ENCODE measurements at places on chromosomes 3 and 15. TPM values are rescaled to one million over a fixed set of nuclear protein-coding genes. Genes with fewer than 3 reads are reported as not detected.

DNA sequence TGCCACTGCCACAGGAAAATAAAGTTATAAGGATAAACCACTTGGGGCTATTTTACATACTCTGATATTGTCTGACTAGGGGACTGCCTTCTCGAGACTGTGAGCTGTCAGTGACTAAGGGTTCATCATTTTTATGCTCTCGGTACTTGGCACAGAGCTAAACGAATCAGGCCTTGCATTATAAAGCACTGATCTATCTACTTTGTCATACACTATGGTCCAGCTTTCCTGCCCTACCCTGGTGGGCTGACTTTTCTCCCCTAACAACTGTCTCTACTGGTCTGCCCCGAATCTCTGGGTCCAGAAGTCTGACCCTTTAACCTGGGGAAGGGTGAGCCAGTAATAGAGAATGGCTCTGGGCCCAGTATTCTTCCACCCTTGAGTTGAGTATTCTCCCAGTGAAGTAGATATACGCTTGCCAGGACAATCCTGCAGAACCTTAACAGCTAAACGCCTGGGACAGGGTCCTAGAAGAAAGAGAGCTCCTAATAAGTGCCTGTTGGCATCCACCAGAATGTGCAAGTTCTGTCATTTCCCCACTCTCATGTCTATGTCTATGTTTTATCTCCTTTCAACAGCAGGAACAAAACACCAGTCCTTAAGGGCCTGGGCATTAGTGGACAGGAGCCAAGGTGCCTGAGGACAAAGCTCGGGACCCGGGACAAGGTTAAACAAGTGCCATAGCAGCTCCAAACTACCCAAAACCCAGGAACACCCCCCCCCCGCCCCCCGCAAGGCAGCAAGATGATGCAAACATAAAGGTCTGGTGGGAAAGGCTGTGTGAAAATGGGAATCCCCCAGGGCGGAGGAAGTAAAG, 1.2 kb downstream of the LARP6 start:
- DNase-seq: no peak

- DNase-seq: no peak
Measured at GRCh38 chr3:170692720-170693119, 106.8 kb upstream of the SLC7A14 start.

GRCh38 chr3:195059006-195059350, 212.0 kb downstream of the XXYLT1 start:
- DNase-seq: peak; percentile 90

GRCh38 chr3:123276346-123277006, 74.7 kb downstream of the SEC22A start:
- DNase-seq: no peak

Gene SHISA5
- total RNA-seq: 133 TPM

- no peak for DNase-seq
Measured at GRCh38 chr15:75702436-75702835, 10.2 kb downstream of the CSPG4 start.

Gene DZIP1L
- total RNA-seq: 4.6 TPM

DNA sequence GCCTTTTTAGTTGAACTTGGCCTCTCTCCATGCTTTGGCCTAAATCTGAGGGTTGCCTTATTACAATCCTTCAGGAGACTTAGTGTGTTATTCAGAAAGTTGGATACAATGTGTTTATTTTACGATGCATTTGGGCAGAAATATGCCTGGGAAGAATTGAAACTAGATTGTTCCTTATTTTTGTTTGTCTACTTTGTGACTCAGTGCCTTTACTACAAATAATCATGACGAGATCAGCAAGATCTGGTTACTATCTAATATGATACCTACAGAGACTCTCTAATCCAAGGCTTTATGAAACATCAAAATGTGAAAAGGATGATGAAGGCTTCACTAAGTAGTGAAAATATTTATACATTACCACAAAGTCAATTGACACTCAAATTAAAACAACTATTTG, 82.2 kb downstream of the RBMS3 start:
- DNase-seq: no peak

Gene IL17RD
- 0.51 TPM for total RNA-seq

DNA sequence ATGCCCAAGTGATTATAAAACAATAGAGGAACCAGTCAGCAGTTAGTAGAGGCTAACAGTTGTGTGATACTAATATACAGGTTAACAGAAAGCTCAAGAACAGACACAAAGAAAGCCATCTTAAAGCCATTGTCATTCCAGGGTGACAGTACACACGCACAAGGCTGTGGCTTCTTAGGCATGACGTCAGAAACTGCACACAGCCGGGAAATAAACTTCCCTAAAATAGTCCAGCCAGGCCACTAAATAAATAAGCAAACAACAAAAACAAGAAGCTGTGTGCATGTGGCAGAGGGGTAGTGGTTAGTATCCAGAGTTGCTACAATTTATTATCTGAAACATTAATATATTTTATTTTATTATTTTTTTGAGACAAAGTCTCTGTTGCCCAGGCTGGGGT, 49.8 kb downstream of the PPCDC start:
- no peak for DNase-seq

GRCh38 chr3:53808496-53808895, 37.7 kb downstream of the CHDH start:
- no peak for DNase-seq

GRCh38 chr3:66376568-66376967, 124.3 kb downstream of the LRIG1 start:
- DNase-seq: peak; percentile 80

Gene TMEM42
- total RNA-seq: 9.2 TPM

DNA sequence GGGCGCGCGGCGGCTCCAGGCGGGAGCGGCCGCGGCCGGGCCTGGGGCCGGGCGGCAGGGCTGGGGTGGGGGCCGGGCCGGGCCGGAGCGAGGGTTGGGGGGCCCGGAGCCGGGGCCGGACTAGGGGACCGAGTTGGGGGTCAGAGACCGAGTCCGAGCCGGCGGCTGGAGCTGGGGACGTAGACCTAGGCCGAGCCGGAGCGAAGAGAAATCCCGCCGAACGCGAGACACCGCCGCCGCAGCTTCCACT, 37.3 kb downstream of the HMCES start:
- no peak for DNase-seq

Gene GRAMD2A
- total RNA-seq: 0.17 TPM

Gene CAMK2N2
- total RNA-seq: not detected

- no peak for DNase-seq
Measured at GRCh38 chr3:188670446-188670845, 501.3 kb upstream of the TPRG1 start.

DNA sequence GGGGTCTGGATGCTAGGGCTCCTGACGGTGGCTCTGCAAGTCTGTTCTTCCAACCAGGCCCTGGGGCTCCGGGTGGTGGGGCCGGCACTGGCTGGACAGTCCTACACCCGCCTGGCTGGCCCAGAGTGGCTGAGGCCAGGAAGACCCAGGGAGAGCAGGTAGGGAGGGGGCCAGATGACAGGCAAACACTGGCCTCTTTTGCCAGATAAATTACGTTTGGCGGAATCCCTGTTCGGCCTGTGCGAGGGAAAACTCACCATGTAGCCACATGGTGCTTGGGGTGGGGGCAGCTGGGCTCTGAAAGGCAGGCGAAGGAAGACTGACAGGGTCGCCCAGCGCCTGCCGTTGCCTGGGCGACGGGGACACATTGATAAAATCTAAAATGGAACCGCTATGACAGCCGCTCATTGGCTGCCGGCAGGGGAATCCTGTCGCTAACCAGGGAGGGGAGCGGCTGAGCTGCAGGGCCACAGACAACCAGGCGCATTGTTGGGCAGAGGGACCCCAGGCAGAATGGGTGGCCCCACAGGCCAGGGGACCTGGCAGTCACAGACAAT, 30.4 kb downstream of the IQSEC1 start:
- DNase-seq: no peak

Gene DLEC1
- under 0.01 TPM for total RNA-seq

Gene FGF7
- under 0.01 TPM for total RNA-seq

- DNase-seq: no peak
Measured at GRCh38 chr3:47348411-47349154, 32.2 kb upstream of the PTPN23 start.

GRCh38 chr15:58298879-58299850, 132.6 kb upstream of the LIPC start:
- DNase-seq: no peak

- peak; percentile 91 for DNase-seq
Measured at GRCh38 chr3:136106101-136106500, 90.0 kb downstream of the MSL2 start.

DNA sequence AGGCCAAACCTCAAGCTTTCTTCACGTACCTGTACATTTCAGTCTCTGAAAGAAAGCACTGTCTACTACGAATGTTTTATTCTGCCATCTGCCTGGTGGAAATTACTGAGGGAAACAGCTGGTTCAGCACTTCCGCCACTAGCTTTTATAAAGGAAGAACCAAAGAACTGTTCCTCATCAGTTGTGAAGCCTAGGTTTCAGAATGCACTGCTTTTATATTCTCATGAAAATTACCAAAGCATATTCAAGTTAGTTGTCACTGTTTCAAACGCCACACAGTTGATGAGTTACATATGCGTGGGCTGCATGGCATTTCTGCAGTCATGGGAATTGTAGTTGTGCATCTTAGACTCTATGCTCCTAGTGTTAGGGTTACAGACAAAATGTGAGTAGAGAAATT, 21.5 kb upstream of the ZBTB38 start:
- DNase-seq: no peak

Gene GOLGA8Q
- 0.85 TPM for total RNA-seq

GRCh38 chr3:132681421-132681820, 21.3 kb downstream of the UBA5 start:
- no peak for DNase-seq

- DNase-seq: peak; percentile 73
Measured at GRCh38 chr3:53166781-53167291, 5.8 kb downstream of the PRKCD start.

DNA sequence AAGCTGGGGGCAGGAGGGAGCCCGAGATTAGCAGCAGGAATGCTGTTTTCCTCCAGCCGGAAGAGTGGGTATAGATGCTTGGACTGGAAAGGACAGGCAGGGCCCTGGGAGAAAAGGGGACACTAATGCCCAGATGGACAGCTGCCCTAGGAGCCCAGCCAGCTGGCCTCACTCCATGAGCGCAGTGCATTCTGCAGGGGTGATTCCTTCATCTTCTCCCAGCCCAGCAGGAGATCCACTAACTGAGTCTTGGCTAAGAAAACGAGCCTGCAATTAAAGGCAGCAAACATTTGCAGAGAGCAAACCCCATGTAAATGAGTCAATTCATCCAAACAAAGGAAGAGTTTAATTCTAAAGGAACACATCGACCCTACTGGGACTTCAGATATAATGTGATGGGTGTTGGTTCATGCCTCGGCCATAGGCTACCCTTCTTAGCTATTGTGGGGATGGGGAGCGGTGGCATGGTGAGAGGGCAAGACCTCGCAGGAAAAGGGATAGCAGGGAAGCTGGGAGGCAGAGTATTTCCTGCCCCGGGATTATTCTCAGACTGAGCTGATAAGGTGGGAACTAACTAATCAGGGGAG, 13.3 kb upstream of the MINAR1 start:
- no peak for DNase-seq

GRCh38 chr3:24004171-24004938, 59.3 kb downstream of the NR1D2 start:
- DNase-seq: no peak

DNA sequence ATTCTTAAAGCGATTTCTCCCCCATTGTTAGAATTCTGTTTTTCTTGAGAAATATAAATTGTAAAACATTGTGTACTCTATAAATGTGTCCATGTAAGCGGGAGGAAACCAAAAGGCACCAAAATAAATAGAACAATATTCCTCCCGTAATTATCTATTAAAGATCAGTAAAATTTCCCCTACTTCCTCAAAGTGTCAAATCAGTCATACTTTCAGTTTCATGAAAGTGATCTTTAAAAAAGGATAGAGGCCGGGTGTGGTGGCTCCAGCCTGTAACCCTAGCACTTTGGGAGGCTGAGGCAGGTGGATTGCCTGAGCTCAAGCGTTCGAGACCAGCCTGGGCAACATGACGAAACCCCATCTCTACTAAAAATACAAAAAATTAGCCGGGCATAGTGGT, 278.9 kb downstream of the MECOM start:
- no peak for DNase-seq

DNA sequence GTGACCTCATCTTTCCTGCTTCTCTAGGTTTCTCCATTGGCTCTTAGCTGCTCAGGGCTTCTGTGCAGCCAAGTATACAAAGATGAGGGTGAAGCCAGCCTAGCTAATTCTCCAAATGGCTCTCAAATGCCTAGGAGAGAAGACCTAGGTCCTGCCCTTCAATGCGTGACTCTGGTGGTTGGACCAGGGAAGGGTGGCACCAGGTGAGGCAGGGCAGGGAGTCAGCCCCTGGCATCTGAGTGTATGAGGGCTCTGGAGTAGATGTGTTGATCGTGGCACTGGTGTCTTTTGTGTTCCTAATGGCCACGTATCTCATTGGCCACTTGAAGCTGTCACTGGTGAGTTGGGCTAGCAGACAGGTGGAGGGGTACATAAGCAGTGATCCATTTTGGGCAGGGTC, 59.8 kb downstream of the PDIA5 start:
- DNase-seq: no peak

- DNase-seq: no peak
Measured at GRCh38 chr3:140252812-140253656, 318.0 kb downstream of the CLSTN2 start.

Gene RARRES1
- total RNA-seq: 1.3 TPM

DNA sequence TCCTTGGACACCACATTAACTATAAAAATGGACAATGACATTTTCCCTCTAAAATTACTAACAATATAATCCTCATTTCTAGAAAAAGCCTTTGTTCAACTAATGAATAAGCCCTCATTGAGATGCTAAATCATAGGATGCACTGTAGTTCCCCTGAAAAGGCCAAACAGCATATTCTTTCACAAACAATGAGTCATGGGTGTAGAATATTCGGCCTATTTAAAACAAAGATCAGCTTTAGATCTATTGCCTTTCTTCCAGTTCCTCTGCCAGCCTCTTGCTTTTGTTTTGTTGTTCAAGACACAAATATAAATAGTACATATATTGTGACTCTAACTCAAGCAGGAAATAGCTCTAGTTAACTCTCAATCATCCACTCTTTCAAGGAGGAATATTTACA, 82.5 kb downstream of the ADAM10 start:
- DNase-seq: peak; percentile 46

Gene IQCF5
- not detected for total RNA-seq

All from dermis blood vessel endothelial cell (primary cell).